Renal cortex interstitium (tissue), 15 donors: ENCODE measurements at places on chromosomes 2 and 18.

DNA sequence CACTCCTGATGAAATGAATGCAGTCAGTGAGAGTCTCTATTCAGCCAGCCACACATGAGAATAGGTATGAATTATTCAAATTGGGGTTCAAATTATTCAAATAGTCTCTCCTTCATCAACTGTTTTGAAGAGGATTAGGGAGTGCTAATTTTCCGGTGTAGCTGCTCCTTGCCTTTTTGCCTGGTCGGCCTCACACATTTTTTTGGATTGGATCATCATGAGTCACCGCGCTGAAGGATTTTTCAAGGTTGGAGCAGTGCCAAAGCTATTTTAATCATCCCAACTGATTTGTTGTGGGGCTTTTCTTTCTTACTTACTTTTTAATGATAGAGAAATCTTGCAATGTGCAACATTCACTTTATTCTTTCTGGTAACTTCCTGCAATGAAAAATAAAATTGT is 2.4 kb upstream of the DTNA start:
- DNase-seq: no peak

DNA sequence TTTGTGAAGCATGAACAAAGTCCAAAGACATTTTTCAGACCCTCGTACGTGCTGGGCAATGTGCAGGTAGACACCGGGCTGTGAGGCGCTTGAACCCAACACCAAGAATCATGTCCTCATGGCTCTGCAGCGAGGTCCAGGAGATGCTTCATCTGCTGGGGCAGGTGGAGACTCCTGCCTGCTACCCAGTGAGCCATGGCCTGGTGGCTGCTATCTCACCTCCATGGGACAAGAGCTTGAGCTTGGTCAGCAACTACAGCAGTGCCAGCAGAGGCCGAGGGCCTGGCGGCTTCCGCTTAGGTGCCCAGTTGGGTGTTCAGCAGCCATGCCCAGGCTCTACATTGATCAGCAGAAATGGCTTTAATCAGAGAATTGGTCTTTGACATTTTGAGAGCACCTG is 281.0 kb upstream of the HS6ST1 start:
- no peak for DNase-seq

- DNase-seq: no peak
Measured at GRCh38 chr18:13268158-13269012, 49.8 kb downstream of the LDLRAD4 start.

DNA sequence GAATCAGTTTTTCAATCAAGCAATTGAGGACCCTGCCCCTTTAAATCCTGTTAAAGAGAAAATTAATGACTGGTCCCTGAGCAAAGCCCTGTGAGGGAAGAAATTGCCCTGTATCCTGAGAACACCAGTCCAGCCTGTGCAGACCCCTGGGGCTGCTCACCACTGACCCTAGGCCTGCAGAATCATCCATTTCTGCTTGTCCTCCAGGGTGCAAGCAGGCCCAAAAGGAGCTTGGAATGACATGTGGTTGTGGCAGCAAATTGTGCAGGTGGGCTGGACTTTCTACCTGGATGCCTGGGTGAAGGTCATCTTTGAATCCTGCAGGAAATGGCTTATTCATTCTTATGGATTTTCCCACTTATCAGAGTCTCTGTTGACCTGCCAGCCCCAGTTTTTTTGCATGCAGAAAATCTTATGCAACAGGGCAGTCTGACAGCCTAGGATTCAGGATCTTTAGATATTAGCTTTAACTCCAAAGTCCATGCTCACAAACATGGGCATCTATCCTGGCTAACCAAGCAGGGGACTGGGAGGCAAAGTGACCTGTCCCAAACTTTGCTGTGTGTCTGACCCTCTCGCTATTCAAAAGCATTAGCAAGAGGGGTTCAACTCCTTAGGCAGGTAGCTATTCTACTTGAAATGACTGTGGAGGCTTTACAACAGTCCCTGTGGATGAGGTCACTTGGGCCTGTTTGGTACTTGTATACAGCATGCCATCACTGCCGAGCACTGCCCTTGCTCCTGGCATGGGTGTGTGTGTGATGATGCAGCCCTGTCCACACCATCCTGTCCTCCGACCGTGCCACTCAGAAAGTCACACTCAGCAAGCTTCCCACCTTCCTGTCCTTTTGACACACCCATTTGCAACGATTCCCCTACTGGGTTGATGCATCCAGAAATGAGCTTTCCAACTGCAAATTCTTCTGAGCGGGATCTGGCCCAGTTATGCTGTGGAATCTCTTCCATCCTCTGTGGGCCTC is 85.3 kb downstream of the CAPN13 start:
- DNase-seq: no peak

- DNase-seq: no peak
Measured at GRCh38 chr2:240204431-240205276, 64.2 kb upstream of the OTOS start.

DNA sequence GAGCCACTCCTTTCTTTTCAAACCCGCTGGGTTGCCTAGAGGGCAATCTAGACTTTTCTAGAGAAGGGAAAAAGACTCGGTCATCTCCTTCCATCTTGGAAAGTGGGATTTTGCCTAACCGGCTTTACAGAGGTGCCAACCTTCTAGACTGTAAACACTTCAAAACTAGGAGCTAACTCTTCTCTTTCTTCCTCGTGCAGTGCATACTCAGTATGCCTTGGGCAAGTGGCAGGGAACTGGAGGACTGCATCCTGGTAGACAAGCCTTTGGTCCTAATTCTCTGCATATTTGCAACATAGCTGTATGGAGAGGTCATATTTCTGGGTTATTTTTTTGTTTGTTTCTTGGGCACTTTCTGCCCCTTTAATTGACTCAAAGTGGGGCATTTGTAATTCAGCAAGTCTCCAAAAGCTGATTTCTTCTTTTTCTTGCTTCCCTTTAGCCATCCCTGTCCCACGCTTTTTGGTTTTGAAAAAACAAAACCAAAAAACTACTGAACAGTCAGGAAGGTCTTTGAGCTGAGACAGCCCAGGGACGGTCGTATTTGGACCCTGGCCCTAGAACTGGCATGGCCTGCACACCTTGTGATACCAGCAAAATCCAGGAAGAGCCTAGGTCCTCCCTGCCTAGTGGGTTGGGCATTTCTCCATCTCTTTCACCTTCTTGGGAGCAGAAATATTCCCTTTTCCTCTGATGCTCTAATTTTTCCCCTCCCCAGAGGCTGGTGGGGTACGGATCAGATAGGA is 5.8 kb upstream of the GATA6 start:
- no peak for DNase-seq

- DNase-seq: no peak
Measured at GRCh38 chr2:100767224-100767653, 52.7 kb upstream of the NPAS2 start.

DNA sequence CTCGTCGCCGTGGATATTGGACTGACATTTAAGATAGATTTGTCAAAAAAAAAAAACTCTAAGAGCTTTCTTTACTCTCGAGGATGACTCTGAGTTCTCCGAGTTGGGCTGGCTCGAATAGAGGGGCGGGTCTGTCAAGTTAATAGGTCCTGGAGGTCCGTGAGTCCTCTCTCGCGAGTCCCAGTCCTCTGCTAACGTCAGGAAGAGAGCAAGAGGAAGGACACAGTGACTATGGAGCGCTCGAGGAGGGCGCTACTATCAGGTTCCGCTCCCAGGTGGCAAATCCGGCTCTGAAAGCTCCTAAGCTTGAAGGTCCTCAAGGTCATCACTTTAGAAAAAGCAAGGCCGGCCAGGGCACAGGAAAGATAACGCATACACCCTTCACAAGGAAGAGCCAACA is 404 bp upstream of the AKAIN1 start:
- DNase-seq: no peak

DNA sequence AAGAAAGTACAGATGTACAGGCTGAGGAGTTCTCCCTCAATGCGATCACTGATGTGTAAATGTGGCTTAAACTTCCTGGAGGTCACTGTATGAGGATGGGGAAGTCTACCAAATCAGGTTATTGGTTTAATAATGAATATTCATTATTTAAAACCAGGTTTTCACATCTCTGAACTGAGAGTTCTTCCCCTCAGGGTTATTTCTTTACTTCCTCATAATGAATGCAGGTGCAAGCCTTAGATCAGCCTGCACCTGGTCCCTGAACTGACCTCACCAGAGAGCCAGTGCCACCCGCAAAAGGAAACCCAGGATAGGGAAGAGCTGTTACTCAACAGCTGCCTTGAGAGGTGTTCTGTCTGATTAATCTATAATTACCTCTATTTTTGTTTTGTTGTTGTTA is 369.0 kb downstream of the EPHA4 start:
- DNase-seq: no peak

DNA sequence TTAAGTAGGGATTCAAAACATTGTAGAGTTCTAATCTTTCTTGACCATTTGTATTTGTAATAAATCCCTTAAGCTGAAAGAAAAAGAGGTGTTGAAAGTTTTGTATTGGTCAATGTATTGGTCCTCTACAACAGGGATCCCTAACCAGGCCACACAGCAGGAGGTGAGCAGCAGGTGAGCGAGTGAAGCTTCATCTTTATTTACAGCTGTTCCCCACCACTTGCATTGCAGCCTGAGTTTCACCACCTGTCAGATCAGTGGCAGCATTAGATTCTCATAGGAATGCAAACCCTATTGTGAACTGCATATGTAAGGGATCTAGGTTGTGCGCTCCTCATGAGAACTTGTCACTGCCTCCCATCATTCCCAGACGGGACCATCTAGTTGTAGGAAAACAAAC is 715.7 kb upstream of the NXPH2 start:
- no peak for DNase-seq

DNA sequence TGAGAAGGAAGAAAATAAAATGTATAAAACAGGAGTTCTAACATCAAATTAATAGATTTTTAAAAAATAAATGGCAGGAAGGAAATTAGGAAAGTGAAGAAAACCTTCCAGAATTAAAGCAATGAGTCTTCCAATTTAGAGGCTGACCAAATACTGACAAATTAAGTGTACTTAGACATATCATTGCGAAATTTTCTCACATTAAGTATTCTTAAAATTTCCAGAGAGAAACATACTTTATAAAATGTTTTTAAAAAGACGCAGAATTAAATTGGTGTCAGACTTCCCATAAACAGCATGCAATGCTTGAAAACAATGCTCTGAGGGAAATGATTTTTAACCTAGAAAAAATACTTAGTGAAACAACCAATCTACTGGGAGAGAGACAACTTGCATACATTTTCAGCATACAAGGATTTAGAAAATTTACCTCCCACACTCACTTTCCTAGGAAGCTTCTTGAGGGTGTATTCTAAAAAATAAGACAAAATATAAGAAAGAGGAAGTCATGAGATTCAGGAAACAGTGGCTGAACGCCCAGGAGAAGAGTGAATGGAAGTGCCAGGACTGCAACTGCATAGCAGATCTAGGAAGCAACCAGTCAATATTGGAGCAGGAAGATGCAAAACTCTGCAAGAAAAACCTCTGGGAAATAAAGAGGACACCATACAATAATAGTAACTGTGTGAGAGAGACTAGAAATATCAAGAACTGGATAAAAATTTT is 339.9 kb downstream of the ADCYAP1 start:
- no peak for DNase-seq

DNA sequence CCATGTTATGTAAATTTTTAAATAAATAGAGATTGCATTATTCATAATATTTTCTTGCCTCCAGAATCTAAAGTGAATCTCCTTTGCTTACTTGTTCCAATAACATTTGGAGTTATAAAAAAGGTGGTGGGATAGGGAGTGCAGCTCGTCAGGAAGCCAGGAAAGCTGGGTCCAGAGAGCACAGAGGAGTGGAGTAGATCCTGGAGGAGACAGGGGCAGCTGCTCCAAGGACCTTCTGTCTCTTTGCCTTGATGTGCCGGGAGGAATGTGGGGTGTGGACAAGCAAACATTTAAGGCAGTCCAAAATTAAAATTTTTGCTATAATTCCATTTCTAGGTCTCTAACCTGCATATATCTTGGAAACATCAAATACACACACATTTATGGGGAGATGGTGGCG is 29.3 kb downstream of the HAUS1 start:
- DNase-seq: no peak

GRCh38 chr2:36287363-36288275 is 68.0 kb upstream of the CRIM1 start:
- no peak for DNase-seq

DNA sequence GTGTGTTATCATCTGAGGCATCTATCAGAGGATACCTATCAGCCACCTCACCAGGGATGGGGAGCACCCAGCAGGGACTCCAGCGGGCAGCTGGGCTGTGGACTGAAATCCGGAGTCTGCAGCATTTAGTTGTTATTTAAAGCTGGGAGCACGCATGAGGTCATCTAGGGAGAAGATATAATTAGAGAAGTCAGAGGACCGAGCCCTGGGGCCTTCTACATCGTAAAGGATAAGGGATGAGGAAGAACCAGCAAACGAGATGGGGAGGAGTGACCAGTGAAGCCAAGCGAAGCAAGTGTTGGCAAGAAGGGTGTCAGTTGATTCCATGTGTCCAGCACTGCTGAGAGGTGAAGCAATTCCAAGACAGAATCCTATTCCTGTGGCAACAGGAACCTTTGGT is 70.3 kb downstream of the STEAP3 start:
- no peak for DNase-seq

- DNase-seq: no peak
Measured at GRCh38 chr2:57614988-57615387, 431.6 kb upstream of the VRK2 start.

DNA sequence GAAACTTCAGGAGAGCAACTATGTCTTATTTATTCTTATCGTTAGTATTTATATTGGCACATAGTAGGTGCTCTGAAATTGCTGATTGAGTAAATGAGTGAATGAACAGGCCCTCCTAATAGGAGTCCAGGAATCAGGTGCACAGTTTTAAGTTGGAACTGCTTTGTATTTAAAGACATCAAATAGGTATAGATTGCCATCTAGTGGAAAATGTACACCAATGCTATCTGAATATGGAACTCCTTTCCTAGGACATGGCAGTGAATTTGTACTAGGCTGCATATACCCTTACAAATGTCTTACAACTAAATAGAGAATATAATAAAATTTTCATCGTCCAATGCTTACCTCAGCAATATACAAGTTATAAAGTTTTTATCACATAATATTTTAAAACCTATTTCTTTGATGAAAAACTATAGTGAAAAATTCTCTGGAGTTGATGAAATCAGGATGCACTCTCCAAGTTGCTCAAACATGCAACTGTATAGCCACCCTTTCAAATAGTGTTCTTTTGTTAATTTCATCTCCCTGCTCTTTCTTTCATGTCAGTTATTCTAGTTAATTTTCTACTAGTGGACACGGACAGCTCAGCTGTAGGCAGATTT is 318.9 kb upstream of the SYT4 start:
- DNase-seq: no peak

DNA sequence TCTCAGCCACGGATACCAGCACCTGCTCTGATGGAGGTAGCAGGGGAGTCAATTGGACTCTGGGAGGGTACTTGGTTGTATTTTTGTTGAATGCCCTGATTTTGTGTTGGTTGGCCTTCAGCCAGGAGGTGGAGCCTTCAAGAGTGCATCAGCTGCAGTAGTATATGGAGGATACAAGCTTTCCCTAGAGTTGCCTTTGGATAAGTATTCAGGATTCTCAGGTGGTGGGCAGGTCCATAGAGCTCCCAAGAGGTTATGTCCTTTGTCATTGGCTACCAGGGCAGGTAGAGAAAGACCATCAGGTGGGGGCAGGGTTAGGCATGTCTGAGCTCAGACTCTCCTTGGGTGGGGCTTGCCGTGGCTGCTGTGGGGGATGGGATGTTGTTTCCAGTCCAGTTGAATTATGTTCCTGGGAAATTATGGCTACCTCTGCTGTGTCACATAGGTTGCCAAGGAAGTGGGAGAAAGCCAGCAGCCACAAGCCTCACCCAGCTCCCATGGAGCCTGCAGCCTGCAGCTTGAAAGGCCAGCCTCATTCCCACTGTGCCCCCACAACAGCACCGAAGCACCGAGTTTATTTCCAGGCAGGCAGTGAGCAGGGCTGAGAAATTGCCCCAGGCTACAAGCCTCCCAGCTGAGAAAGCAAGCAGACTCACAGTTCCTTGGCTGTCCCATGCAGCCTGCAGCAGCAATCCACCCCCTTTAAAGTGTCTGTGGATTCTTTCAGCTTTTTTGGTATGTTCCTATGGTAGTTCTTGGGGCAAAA is 38.6 kb upstream of the CHST9 start:
- DNase-seq: no peak
